Activated CD8-positive, alpha-beta memory T cell treated with anti-CD3 and anti-CD28 coated beads for 24 hours (primary cell): ENCODE measurements at places on chromosomes 5 and 9.

DNA sequence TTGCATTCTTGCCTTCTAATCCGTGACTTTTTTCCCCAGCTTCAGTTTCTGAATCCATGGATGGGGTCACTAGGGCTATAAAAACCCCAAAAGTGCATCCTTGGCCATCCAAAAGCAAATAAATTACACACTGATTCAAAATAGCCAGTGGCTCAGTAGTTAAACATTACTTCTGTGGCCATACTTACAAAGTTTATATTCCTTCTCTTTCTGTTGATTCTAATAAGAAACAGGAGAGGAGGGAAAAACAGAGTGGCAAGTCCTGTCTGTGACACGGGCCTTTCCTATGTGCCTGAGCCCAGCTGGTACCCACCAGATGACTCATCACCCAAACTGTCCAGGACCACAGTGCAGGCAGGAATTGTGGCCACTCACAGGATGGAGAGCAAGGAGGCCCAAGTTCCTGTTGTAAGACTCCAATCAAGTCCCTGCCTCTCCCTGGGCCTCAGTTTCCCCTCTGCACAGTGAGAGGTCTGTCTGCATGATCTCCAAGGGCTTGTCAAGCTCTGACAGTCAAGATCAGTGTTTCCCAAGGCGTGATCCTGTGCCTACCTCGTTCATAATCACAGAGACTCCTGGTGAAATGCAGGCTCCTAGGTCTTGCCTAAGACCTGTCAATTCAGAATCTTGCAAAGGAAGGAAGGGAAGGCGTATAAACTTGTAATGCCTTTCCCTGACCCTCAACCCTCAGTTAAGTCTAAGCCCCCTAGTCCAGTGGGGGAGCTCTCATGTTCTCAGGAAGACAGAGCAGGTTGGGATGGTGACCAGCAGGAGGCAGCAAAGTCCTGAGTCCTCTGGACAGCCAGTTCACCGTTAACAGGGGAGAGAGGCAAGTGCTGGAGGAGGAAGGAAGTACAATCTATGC is 29.5 kb downstream of the TNIP1 start:
- peak; percentile 89 for DNase-seq

DNA sequence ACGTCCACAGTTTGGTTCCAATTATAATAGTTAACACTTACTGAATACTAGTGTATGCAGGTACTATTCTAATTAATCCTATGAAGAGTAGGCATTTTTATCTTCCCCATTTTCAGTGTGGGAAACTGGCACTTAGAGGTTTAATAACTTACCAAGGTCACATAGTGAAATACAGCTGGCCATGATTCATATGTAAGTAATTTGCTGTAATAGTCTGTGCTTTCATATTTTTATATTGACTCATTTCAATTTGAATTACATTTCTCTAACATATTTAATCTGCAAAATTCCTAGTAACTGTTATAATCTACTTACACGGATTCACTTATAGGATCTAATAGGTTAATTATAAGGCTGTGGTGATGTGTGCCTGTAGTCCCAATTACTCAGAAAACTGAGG is 19.4 kb downstream of the CCNH start:
- DNase-seq: no peak

DNA sequence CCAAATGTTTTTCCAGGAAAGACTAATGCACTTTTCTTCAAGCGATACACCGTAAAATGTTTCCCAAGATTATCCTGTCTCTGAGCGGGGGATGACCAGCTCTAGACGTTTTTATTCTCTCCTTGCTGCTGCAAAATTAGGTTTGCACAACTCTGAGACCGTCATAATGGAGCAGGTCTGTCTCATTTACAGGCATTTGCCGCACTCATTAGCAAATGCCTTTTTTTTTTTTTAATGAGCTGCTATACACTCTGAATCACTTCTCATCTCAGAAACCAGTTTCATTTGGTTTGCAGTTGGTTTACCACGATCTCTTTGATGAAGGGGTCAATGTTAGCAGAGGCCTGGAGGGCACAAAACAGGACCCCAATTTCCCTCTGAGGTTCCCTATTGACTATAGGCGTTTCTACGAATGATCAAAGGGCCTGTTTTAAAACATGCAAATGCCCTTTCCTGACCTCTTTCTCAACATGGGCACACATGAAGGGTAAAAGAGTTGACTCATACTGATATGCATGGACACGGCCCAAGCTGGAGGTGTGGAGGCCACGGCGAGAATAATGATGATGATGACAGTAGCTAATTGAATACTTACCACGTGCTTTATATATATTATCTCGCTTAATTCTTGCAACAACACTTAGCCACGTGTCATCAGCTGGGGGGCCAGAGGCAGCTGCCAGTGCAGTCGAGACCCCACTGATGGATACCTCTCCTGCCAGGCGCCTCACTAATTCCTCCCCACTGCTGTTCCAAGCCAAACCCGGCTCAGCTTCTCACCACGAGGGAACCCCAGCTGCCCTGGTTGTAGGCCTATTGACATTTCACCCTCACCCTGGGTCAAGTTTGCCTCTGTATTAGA is 89.9 kb upstream of the PTCH1 start:
- no peak for DNase-seq

DNA sequence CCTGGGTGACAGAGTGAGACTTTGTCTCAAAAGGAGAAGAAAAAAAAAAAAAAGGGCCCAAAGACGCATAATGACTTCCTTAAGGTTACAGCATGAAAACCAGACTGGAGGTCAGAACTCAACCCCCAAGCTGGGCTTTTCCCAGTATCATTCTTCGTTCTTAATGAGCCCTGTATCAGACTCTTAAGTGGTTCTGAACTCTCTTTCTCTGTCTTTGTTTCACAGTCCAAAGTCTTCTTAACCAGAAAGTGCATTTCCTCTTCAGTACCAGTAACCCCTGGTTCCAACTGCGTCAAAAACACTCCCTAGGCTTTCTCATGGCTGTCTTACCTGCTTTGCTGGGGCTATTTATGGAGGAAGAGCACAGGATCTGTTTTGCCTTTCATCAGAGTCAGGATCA is 38.4 kb upstream of the SHB start:
- no peak for DNase-seq

DNA sequence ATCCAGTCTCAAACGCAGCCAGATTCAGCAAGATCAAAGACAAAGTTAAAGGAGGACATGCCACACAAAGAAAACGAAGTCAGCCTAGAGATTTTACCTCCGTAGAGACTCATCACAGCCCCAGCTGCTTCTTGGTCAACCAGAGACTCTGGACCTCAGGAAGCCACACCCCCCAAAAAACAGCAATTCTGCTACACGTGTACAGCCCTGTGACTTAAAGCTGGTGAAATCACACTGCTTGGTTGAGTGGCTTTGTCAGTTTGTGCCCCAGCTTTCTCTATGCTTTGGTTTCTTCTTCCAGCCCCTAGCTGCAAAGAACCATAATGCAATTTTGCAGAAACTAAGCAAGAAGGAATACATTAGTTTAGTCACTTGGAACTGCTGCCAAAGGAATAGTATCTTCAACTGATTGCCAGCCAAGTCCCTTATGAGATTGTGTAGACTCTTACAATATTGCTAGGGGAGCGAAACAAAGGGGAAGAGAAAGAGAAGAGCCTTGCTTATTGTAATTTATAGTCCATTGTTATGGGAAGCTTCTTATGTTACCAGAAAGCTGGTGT is 158.8 kb upstream of the ZNF462 start:
- no peak for DNase-seq
